ENCODE measurements at places on chromosomes 12 and 14.

GRCh38 chr14:99602054-99602787, 1.8 kb downstream of the CCDC85C start:
- DNase-seq: no peak

GRCh38 chr12:93130366-93131054, 201.4 kb upstream of the EEA1 start:
- DNase-seq: no peak

DNA sequence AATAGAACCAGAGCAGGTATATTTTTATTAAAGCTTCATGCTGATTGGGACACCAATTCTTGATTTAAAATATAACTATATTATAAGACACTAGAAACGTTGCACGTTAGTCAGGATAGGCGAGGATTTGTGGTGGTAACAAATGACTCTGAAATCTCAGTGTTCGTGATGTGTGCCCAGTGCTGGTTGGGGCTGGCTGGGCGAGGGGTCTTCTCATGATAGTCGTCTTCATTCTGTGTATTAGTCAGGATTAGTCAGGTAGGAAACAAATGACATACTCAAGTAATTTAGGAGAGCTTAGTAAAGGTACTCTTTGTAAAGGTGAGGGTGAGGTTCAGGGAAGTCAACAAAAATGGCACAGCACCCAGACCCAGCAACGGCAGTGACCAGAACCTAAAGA, 73.9 kb upstream of the HIF1A start:
- DNase-seq: no peak

DNA sequence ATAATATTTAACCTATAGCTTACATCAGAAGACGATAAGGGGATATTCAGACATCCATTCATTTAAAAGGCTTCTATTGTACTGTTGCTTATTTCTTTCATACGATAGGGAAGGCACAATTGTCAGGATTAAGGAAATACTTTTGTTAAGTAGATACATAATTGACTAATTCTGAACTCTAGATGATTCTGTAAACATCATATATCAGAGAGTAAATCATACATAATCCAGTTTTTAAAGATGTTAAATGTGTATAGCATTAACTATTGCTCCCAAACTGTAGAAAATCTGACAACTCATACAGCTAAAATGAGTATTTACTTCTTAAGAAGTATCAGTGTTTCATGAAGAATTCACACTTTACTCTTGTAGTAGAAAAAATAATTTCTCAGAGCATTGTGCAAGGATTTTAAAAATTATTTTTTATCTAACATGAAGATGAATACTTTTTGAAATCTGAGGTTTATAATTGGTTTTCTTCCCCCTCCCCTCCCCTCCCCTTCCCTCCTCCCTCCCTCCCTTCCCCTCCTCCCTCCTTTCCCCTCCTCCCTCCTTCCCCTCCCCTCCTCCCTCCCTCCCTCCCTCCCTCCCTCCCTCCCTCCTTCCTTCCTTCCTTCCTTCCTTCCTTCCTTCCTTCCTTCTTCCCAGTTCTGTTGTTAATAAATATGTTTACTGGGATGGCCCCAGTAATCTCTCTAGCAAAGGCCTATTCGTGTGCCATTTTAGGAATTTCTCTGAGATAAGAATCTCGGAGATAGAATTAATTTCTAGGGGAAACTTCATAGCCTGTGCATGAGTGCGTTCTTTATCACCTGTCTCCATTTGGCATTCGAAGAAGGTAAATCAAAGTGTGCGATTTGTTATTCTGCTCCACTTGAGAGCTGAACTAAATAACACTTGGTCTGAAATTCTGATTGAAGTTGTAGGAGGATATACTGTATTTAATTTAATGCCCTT, 2.3 kb downstream of the NPAS3 start:
- no peak for DNase-seq

DNA sequence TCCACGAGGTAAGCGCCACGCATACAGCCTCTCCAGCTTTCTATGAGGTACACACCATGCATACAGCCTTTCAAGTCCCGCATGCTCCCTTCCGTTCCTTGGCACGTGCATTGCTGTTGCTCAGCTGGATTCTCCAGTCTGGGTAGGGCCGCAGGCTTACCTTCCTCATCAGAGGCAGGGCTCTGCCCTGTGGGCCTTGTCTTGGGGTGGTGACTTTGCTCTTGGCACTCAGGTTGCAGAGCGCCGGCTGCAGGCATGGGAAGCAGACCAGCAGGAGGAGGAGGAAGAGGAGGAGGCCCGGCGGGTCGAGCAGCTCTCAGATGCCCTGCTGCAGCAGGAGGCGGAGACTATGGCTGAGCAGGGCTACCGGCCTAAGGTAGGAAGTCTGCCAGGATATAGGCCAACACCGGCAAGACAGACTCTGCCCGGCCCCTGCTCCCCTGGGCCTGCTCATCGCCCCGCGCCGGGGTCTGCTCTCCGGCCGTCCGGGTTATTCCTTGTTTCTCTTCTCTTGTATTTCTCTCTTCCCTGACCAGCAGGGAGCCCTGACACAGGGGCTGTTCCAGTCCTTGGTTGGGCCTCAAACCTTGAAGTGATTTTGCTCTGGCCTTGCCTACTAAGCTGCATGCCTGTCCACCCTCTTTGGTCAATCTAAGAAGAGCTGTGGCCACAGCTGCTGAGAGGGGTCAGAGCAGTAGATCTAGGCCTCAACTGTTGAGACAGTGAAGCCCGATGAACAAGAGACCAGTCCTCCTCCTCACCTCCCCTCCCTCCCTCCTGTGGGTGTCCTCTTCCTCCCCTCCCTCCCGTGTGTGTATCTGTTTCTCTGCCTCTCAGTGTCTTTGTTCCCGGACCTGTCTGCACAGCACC, 15.3 kb downstream of the TCHP start:
- no peak for DNase-seq

DNA sequence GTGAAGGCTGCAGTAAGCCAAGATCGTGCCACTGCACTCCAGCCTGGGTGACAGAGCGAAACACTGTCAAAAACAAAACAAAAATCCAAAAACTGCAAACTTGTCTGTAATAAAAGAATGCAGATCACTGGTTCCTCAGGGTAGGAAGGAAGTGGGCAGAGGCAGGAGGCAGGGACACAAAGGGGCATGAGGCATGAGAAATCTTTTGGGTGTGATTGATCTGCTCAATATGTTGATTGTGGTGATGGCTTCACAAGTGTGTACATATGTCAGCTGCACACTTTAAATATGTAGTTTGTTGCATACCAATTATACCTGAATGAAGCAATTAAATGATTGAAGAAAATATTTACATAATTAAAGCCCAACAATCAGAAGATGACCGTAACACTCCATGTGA, 117.6 kb downstream of the CMAS start:
- no peak for DNase-seq

DNA sequence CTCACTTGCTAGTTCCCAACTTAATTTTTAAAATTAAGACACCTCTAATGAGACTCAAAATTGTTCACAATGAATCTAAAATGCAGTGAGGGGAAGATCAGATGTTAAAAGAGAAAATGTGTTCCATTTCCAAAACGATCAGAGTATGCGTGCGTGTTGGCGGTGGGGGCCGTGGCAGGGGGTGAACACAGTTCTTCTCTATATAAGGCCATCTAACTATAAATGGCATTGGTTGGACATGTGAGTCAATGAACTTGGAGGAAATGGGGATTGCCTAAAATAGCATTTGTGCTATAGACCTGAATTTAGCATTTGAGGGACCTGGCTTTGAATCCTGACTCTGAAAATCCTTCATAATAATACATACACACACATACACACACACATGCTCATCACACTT, 149.4 kb downstream of the FOXN3 start:
- DNase-seq: no peak
